ENCODE measurements at places on chromosomes 2 and 18.

GRCh38 chr2:45894211-45894610 is 242.7 kb downstream of the PRKCE start:
- DNase-seq: no peak

- DNase-seq: no peak
Observed at GRCh38 chr18:33593261-33593660, 15.2 kb downstream of the ASXL3 start.

DNA sequence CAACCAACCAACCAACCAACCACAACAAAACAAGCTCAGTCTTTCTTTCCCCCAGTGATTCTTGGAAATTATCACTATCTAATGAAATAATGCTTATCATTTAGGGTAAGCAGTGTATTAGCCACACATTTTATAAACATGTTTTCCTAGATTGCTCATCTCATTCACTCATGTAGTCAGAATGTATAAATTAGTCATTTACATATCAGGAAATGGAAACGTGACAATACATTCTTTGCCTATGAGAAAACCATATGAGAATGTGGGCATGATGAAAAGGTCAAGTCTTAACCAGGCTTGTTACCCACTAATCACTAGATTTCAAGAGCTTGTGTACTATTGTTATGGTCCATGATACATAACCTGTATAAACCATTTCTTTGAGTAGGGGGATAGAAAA is 1583.4 kb upstream of the PIK3C3 start:
- no peak for DNase-seq

DNA sequence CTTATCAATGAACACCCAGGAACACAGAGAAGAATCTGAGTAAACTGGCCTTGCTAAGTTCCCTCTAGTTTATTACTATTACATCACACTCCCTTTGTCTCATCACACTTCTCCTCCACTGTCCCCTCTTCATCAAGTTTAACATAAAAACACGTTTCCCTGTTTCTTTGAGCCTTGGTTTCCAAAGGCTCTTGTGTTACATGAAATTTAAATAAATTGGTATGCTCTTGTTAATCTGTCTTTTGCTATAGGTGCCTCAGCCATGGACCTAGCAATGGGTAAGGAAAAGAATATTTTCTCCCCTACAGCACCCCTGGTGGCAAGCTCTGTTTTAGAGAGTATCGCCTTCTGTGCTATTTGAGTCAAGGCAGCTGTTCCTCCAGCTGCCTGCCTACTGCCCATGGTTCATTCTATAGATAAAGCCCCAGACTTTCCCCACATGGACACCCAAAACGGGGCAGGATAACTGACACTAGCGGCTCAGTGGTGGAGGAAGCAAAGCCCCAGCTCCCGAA is 31.8 kb downstream of the TGIF1 start:
- no peak for DNase-seq

DNA sequence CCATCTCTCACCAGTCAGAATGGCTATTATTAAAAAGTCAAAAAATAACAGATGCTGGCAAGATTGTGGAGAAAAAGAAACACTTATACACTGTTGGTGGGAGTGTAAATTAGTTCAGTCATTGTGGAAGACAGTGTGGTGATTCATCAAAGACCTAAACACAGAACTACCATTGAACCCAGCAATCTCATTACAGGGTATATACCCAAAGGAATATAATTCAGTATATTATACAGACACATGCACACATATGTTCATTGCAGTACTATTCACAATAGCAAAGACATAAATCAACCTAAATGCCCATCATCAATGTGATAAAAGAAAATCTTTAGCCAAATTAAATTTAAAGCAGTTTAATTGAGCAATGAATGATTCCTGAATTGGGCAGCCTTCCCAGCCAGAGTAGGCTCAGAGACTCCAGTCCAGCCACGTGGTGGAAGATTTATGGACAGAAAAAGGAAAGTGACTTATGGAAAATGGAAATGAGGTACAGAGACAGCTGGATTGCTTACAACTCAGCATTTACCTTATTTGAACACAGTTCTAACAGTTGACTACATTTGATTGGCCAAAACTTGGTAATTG is 377.1 kb upstream of the SLC39A10 start:
- no peak for DNase-seq

DNA sequence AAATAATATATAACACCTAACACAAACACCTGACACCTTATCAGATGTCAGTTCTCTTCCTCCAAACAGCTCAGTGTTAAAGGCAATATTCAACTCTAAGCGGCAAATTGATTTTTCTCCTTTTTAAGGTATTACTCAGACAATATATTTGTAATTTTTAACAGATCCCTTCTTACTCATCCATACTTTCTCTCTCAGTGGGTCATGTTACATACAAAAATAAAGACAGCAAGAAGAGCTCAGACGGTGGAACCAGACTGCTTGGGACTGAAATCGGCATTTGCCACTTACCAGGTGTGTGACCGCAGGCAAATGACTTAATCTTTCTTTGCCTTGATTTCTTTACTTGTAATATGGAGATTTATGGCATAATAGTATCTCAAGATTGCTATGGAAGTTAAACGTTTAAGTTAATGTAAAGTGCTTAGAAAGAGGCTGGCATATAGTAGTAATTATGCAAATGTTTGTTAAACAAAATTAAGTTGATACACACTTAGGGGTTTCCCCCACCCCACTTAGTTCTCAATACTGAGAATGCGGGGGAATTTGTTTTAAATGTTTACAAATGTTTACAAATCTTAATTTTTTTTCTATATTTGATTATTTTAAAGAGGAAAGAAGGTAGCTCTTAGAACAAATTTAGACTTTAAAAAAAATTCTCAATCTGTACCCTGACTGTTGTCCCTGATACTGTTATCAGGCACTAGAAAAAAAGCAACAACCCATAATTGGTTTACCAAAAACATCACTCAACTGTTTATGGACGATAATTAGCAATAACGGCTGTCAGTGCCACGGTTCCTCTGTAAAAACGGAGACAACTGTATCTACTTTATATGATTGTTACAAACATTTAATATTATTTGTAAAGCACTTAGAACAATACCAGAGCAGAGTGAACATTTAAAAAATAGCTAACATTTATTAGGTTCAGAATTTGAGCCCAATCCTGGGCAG is 25.6 kb downstream of the MAP3K2 start:
- DNase-seq: no peak

- no peak for DNase-seq
Observed at GRCh38 chr18:62881509-62882016, 166.2 kb downstream of the PHLPP1 start.

DNA sequence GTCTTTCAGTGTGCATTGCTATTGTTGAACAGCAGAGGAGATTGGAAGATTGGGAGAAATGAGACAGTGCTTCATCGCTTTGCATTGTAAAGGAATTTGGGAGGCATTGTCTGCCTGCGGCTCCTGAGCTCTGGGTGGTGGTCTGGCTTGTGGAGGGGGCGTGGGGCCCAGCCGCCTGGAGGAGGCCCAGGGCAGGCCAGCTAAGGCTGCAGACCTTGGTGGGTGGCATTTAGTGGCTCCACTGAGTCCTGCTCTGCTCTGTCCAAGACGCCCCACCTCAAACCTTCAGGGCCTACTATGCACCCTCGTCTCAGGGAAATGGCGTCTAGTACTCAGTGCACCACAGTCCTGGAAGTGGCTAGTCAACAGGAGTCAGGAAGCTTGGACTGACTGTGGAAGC is 5.7 kb upstream of the HS1BP3 start:
- DNase-seq: no peak

DNA sequence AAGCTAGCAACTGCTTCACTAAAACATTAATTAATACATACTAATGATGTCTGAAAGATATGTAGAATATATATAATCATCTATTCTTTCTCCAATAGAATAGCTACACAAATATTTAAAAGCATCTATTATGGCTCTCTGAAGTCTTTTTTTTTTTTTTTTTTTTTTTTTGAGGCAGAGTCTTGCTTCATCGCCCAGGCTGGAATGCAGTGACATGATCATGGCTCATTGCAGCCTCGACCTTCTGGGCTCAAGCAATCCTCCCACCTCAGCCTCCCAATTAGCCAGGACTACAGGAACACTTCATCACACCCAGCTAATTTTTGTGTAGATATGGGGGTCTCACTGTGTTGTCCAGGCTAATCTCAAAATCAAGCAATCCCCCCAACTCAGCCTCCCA is 120.4 kb upstream of the KYNU start:
- DNase-seq: no peak

DNA sequence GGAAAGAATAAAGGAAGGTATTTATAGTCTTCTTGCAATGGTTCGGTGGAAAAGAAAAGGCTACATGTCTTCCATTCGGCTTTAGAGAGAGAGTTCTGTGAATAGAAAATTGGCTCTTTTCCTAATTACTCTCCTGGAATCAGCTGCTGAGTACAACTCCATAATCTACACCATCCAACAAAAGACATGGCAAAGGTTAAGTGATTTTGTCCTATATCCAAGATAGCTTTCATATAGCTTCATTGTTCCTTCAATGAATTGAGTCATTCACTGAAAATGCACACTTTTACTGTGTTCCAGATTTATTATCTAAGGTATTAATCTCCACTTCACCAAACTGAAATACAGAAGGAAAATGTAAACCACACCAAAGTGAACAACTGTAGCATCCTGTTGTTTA is 514.5 kb downstream of the LRRTM4 start:
- DNase-seq: no peak

GRCh38 chr2:224584111-224584784 is 915 bp downstream of the CUL3 start:
- no peak for DNase-seq

GRCh38 chr2:136376211-136376610 is 258.3 kb upstream of the CXCR4 start:
- no peak for DNase-seq

- no peak for DNase-seq
Observed at GRCh38 chr18:79356435-79356834, 39.3 kb upstream of the NFATC1 start.

DNA sequence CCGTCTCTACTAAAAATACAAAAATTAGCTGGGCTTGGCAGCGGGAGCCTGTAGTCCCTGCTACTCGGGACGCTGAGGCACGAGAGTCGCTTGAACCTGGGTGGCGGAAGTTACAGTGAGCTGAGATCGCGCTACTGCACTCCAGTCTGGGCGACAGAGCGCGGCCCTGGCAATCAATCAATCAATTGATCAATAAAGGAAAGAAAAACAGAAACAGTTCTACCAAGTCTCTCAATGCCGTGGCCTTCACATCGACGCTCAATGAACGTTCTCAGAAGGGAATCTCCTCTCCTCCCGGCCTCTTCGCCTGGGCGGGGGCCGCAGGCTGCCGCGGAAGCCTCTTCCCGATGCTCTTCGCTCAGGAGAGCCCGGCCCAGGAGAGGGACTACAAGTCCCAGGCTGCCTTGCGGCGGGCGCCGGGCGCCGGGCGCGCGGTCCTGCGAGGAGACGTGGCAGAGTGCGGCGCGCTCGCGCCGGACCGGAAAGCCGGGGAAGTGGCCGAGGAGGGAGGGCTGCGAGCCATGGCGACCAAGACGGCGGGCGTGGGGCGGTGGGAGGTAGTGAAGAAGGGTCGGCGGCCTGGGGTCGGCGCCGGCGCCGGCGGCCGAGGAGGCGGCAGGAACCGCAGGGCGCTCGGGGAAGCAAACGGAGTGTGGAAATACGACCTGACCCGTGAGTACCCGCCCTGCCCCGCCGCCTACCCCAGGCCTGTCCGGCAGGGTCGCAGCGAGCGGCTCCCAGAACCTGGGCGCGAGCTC is at the start of gene TMEM214:
TSS of gene TMEM214 (plus strand) at position 471 of the 758 bp plus-strand sequence. CDS start at position 522, 51 bp downstream.
- peak; percentile 64 for DNase-seq

DNA sequence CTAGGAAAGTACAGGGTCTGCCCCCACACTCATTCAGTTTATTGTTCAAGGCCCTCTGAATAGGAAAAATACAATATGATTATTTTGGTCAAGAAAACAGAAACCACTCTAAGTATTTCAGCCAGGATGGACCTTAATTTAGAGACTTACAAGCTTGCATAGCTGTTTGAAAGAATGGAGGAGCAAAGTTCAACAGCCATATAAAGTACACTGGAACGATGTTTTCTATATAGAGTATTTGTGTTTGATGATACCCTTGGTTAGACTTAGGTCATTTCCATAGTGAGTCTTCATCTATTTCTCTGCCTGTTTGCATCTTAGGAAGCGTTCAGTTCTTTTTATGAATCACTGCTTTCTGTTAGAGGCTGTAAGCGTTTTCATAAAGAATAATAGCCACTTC is 366.2 kb downstream of the NUP35 start:
- DNase-seq: no peak

DNA sequence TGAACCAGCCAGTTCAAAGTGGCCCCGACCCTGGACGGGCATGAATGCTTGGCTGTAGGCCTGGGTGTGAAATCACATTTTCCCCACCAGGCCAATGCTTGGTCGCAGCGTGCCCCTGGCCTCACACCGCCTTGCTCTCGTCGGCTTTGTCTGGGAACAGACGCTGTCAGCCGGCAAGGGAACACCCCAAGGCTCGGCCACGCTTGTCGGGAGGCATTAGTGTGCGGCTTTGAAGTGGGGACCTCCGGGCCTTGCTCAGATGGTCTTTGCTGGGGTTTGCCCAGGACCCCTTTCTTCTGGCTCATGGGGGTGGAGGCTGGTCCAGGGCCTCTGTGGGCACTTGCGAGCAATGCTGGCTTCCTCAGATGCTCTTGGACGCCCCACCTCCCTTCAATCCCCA is 79.1 kb downstream of the INHBB start:
- no peak for DNase-seq

GRCh38 chr2:118576109-118576855 is 271.2 kb downstream of the EN1 start:
- DNase-seq: no peak

GRCh38 chr2:190177249-190178040 is 114.9 kb upstream of the MSTN start:
- no peak for DNase-seq

DNA sequence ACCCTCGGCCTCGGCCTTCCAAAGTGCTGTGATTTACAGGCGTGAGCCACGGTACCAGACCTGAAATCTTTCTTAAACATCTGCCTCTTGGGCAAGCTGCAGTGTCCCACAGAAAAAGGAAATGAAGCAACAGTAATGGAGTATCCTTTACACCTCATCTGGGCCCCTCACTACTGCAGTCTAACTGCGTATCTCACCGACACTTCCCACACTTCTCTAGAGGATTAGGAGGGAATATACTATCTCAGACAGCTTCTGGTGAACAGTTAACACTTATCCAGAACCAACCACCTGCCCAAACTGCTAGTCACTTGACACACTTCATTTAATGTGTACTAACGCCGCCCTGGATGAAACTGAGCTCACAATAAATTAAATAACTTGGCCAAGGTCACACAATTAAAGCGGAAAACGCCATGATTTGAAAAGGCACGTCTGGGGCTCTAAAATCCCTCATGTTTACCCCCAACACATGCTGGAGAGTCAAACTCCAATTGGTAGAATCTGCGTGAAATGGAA is 993 bp downstream of the COX7A2L start:
- DNase-seq: no peak

GRCh38 chr2:197502201-197502600 is 2.0 kb downstream of the HSPE1 start:
- DNase-seq: no peak

DNA sequence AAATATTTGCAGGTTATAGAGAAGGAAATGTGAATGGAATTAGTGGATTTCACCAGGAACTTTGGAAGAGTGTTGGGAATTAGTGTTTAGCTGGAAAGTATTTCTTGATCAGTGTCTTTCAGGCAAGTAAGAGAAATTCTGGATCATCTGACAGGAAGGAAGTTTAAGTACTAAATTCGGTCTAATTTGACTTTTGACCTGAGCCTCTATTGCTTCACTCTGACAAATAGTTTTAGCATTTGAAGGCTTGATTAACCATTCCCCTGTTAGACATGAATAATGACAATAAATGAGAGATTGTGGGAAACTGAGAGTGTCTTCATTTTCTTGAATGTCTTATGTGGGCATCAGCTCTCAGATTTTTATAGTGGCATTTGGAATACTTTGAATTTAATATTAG is 16.0 kb downstream of the CCNT2 start:
- no peak for DNase-seq

- DNase-seq: no peak
Observed at GRCh38 chr2:105827351-105828096, 82.8 kb downstream of the NCK2 start.
